AG09309 (cell line): ENCODE measurements at places on chromosomes 13 and 19.
A peak's percentile ranks its signal among the peaks of the same experiment; 100 is the strongest.

DNA sequence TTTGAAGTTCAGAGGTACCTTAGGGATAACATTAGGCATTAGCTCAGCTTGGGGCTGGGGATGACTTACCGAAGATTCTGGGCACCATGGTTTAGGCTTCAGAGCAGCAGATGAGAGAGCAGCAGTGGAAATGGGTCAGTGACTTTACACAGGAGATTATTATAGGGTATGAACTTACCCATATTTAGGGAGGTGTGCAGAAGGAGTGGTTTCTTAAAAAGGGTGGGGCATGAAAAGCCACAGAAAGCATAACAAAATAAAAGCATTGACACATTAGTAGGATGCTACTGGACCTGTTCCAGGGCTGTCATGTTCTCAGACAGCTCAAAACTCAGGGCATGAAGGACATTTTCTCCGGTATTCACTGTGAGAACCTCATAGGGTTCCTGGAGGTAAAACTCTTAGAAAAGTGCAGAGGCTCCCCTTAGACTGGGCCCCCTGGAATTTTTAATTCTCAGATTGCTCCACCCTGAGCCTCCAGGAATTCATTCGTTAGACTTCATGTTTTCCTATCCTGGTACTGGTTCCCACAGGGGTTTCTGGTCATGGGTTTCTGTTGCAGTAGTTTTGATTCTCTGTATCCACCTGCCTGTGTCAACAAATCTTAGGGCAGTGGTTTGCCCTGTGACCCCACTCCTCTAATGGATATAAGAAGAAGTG lies 20.7 kb downstream of the IGFL1 start:
- no peak for DNase-seq

GRCh38 chr13:21101865-21102576 lies 40.6 kb upstream of the LATS2 start:
- no peak for DNase-seq

DNA sequence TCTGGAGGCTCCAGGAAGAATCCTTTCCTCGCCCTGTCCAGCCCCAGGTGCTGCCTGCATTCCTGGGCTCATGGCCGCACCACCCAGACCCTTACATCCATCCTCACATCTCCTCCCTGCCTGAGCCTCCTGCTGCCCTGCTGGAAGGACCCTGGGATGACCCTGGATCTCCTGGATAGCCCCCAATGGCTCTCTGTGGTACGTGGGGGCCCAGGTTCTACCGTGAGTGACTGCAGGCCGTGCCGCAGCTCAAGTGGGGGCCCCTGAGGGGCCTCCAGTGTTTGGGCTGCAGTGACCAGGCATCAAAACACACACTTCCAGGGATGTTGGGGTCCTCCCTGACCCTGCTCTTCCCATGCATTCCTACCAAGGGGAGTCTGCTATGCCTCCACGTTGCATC lies 8.3 kb upstream of the MCF2L start:
- DNase-seq = no peak

DNA sequence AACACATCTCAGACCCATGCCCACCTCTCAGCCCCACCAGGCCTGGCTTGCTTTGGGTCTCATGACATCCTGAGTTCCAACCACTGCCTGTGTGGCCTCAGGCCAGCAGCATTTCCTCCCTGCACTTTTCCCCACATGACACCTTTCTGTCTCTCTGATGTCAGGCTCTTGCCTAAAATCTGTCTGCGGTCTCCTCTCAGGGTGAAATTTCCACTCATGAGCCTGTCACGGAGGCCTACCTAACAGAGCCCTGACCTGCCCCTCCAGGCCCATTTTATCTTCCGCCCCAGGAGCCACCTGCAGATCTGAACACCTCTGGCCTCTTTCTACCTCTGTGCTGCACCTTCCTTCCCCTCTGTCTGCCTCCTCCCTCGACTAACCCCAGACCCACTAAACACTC lies 93.5 kb downstream of the ZDHHC20 start:
- DNase-seq = no peak

DNA sequence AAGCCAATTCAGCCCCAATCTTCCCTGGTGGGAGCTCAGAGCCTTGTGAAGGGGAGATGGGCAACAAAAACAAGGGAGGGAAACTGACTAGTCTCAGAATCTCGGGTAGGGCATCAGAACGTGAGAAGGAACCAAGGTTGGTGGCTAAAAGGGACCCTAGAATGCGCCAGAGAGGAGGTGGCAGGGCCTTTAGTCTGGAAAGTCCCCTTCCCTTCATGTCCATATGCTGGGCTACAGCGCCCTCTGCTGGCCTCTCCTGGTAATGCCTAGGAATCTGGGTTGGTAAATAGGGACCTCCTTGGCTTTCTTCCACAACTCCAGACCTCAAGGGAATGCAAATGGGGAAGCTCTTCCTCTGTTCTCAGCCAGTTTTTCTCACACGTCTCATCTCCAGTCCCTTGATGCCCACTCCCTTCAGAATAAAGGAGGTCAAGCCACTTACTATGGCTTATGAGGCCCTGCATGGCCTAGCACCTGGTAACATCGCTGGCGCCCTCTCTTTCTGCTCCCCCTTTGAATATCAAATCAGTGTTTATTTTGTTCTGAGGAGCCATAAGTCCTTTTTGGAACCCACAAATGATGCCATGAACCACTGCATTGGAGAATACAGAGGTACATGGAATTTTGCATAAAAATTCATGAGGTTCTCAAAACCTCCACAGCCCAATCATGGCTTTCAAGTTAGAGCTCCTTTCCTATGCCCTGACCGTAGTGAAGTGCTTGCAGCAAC lies 1.4 kb upstream of the CCDC97 start:
- DNase-seq = no peak

- DNase-seq = no peak
Measured at GRCh38 chr13:102974317-102975087, 91.7 kb downstream of the SLC10A2 start.

DNA sequence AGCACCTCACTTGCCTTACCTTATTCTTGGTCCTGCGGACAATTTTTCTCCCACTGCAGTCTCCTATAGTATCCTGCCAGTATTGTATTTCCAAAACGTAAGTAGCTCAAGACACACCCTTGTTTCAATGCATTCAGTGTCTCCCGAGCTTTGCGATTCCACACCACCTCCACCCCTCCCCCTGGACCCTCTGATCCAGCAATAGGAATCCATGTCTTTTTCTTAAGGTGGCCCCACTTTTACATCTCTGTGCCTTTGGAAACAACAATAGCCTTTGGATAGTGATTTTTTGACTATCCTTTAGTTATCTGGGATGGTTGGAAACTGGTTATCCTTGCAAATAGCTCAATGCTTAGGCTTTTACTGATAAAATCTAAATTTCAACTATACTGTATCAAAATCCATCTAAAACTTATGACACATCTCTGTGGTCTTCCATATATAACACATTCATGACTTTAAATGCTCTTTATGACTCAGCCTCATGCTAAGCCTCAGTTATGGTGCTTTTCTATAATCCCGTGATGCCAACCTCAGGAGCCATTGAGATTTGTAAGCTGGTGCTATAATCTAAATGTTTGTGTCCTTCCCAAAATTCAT lies 27.1 kb downstream of the FAM216B start:
- no peak for DNase-seq

- no peak for DNase-seq
Measured at GRCh38 chr19:3977242-3978143, 6.6 kb upstream of the DAPK3 start.

DNA sequence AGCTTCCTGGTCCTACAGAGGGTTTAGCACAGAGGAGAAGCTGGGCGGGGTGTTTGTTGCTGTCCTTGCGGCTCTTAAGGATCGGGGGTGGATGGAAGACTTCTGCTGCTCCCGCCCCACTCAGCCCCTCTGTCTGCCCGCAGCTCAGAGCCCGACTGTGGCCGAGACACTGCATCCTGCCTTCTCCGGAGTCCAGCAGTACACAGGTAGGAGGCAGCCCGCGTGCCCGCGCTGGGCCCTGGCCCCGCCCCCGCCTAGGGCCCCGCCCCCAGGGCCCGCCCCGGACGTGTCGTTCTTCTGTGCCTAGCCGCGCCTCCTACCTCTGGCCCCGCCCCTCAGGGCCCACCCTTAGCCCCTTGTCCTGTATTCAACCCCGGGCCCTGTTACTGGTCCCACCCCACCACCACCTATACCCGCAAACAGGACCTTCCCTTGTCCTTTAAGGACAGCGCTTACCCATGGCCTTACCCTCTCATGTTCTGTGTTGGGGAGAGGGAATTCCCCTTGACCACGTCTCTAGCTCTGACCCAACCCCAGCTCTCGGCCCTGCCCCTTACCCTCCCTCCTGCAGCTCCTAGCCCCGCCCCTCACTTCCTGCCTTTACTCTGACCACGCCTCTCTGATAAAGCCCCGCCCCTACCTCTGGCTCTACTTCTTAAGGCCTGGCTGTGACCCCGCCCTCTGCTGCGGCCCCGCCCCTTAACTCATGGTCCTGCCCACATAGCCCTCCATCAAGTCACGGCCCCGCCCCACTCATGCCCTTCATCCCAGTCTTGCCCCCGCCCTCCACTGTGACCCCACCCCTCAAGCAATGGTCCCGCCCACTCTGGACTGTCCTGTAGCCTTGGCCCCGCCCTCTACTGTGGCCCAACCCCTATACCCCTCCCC lies 60.5 kb downstream of the CELF5 start:
- DNase-seq = no peak

GRCh38 chr19:46728693-46729339 lies 11.9 kb upstream of the PRKD2 start:
- DNase-seq = no peak

- no peak for DNase-seq
Measured at GRCh38 chr19:49442771-49443365, 1.5 kb upstream of the SLC17A7 start.

DNA sequence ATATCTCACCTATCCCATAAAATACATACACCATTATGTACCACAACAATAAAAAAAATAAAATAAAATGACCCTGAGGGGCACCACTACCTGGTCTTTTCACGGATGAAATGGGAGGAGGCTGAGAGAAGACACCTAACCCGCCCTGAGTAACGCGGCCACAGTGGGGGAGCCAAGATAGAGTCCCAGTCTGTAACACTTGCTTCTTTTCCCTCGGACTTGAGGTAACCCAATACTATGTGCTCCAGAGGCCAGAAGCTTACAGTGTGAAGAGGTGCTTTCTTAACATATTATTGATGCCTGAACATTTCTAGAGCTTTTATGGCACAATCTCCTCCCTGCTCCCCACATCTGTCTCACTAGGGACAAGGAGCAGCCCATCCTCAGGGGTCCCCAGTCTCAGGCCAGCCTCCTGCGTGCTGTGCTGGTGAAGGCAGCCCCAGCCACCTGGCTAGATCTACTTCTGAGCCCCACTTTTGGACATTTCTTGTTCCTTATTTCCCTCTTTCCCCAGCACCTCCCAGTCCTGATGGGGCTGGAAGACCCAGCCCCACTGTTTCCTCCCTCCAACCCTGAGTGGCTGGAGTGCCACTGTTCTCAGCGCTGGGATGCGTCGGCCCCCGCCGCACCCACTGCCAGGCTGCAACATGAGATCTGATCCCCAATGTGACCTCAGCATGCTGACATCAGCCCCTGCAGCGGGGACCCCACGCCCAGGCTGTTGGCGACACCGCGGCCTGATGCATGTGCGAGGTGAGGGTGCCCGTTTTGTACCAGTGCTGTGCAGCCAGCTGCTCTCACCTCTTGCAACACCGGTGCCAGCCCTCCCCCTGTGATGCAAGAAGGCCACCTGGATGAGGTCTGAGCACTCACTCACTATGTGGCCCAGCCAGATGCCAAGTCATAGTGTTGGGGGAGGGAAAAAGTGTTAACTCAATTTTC lies 143.3 kb downstream of the DCLK1 start:
- no peak for DNase-seq

GRCh38 chr19:31575846-31576335 lies 226.7 kb upstream of the TSHZ3 start:
- no peak for DNase-seq

GRCh38 chr13:29707876-29708543 lies 112.5 kb upstream of the SLC7A1 start:
- peak; percentile 10 for DNase-seq

DNA sequence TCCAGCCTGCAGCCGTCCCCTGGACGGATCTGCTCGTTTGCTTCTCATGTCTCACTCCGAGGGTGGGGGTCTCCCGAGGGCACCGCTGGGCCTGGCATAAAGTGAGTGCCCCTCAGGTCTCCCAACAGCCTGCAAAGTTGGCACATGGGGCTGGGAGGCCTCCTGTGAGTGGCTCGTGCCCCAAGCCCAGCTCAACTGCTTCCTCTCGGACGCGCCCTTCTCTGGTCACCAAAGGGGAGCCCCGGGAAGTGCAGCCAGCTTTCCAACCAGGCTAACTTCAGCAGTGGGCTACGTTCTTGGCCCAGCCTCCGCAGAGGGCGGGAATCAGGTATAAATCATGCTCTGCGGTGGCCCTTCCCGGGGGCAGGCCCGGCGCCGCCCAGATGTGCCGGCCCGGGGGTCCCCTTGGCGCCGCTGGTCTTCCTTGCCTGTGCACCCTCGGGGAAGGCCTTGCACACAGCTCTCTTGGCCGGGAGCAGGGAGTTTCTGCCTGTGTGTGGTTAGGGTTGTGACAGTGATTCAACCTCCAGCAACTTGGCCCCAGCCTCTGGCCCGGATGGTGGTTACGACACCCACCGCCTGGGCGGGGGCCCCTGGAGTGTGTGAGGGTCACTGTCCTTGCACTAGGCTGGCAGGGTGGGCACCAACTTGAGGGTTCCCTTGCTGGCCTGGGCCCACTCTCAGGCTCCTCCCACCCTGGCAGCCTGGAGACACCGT lies 20.7 kb downstream of the CEBPG start:
- peak; percentile 52 for DNase-seq

GRCh38 chr19:13120031-13120430 lies 2.0 kb downstream of the NACC1 start:
- no peak for DNase-seq

DNA sequence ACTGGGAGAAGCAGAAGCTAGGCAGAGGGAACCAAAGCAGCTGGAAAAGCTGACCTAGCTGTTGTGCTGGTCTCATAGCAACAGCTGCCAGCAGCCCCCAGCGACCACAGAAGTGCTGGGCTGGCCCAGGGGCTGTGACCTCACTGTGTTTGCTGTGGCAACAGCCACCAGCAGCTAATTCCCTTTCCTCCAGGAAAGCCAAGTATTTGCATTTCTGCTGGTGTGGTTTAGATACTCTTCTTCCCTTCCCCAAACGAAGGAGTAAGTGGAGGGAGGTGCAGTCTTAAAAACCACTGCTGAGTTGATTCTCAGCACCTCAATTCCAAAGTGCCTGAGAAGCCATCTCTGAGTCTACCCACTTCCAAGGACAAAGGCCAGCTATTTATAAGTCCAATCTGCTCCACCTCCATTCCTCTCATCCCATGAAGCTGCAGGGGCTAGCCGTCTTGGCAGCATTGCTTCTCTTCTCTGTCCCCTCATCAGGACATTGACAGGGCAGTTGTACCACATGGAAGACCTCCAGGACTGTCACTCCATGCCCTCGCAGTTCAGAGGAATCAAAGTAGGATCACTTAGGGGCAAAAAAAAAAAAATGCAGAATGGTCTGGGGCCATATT lies 11.5 kb upstream of the CCDC97 start:
- DNase-seq = no peak

- no peak for DNase-seq
Measured at GRCh38 chr13:67131393-67131792, 98.7 kb downstream of the PCDH9 start.

- DNase-seq = no peak
Measured at GRCh38 chr19:48218997-48219396, 36.7 kb downstream of the CARD8 start.

- no peak for DNase-seq
Measured at GRCh38 chr13:73231471-73231870, 172.7 kb downstream of the KLF5 start.
